SK-N-DZ (cell line): ENCODE measurements at places on chromosomes 1 and 21.

- DNase-seq: no peak
Observed at GRCh38 chr1:162832470-162832869, 28.5 kb downstream of the CCDC190 start.

GRCh38 chr1:24391882-24392603 is 21.5 kb downstream of the STPG1 start:
- peak; percentile 35 for DNase-seq

- no peak for DNase-seq
Observed at GRCh38 chr1:84972377-84972987, 24.4 kb downstream of the MCOLN2 start.

DNA sequence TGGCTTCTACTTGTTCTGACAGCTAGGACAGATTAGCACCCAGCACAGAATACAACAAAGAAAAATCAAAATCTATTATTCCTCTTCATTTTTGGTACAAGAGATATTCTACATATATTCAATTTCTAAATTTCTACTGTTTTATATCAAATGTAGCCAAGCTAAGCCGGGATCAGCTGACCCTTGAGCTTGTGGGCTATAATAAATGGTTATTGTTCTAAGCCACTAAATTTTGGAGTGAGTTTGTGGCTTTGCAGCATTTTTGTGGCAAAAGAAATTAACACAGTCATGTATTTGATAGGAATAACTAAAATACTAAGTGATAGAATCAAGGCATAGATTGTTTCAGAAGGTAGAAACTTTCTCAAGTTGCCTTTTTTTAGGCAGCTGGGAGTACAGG is 50.7 kb downstream of the APP start:
- no peak for DNase-seq

DNA sequence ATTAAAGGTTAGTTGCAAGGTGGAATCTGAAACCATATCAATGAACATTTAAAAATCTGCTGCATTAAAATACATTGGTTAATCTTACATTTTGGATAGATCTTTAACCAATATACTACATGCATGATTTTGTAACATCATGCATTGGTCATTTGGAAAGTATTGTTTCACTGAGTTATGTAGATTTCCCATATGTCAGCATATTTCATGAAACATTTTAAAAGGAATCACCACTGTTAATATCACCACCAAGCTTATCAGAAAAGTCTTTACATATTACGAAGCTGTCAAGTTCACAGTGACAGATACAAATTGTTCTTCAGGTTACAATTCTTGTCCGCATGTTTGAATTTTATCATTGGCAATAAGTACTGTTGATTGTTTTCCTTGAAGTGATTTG is 89.9 kb upstream of the ADGRL2 start:
- DNase-seq: no peak

DNA sequence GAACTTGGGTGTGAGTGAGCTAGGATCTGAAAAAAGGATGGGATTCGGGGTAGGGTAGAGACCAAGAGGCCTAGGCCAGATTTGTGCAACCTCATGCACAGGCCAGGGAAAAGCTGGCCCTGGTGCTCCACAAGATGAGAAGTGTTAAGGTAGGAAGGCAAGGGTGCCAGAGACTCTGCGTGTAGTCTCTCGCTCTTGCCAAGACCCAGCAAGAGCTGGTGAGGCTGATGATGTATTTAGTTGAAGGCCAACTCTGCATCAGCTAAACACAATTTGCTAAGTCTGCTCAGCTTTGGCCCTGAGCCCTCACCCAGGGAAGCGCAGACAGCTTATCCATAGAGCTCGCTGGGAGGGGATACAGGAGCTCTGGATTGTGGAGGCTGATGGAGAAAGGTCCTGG is 26.6 kb upstream of the SOX13 start:
- DNase-seq: no peak

DNA sequence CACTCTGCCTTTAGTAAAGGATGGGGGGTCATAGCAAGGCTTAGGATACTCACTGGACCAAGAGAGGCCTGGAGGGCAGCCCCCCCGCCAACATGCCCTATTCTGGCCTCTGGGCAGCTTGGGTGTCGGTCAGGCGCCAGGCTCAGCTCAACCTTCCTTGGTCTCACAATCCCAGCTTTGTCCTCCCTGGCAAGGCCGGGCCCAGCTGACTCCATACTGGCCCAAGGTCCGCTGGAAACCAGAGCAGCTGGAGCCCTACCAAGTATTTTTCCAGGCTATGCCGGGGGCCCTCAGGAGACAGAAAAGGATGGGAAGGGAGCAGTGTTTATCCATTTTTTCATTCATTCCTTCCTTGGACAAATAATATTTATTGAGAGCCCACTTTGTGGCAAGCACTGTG is 6.2 kb downstream of the FBXO2 start:
- DNase-seq: no peak

- no peak for DNase-seq
Observed at GRCh38 chr1:21451981-21452411, 12.1 kb downstream of the NBPF3 start.

DNA sequence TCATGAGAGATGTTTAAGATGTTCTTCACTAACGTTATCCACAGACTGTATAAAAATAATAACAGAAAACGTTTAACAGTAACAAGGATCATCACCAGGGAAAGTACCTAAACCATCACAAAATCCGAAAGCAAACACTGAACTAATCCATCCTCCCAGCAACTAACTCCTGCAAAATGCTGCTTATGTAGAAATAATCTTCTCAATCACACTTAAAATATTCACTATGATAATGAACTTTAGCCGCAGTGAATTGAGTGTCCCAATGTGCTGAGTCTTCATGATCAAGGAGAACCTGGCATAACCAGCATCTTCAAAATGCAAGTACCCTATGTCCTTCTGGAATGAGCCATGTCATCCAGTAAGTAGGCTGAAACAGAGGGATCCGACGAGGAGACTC is 166.1 kb downstream of the LTN1 start:
- DNase-seq: no peak

DNA sequence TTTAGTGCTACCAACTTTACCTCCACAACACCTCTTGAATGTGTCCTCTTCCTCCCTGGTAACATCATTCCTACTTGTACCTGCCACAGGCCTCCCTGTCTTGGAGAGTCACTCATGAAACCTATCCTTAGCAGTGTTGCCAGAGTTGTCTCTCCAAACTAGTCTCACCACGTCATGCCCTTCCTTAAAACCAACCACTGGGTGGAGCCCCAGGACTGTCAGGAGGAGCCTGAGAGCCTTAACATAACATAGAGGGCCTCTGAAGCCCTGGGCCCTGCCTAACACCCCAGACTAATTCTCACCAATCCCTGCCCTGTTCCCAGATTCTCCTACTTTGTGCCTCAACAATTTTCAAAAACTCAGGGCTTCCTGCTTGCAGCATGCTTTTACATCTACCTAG is 65.3 kb downstream of the ZNF697 start:
- DNase-seq: peak; percentile 19

GRCh38 chr1:40985875-40986274 is 6.4 kb downstream of the CTPS1 start:
- DNase-seq: no peak

- no peak for DNase-seq
Observed at GRCh38 chr1:8193840-8194406, 124.0 kb upstream of the SLC45A1 start.

- no peak for DNase-seq
Observed at GRCh38 chr1:84988588-84988987, 8.3 kb downstream of the MCOLN2 start.

DNA sequence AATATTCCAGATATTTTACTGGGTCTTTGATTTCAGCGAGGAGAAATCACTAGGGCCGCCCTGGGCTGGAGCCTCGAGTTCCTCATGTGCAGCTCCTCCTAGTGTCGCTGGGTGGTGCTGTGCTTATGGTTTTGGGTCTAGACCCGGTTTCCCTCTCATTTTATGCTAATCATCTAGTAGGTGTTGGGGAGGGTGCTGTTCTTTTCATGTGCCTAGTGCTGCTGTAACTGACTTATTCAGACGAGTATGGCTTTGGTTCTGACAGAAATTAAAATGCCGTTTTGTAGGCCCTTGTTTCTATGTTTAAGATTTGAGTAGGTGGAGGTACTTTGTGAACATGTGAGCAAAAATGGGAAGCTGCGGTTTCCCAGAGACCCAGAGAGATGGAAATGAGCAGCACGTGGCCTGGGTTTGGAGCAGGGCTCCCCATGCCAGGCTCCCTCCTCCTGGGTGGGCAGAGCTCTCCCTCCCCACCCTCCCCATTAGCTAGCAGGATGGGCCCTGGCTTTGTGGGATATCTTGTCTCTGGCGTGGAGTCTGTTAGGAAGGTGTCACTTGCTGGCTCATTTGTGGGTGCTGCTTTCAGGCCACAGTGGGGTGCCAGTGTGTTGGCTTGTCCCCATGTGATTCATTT is 74.0 kb upstream of the GPR88 start:
- DNase-seq: peak; percentile 13

- DNase-seq: no peak
Observed at GRCh38 chr1:200653022-200653462, 16.7 kb downstream of the DDX59 start.

DNA sequence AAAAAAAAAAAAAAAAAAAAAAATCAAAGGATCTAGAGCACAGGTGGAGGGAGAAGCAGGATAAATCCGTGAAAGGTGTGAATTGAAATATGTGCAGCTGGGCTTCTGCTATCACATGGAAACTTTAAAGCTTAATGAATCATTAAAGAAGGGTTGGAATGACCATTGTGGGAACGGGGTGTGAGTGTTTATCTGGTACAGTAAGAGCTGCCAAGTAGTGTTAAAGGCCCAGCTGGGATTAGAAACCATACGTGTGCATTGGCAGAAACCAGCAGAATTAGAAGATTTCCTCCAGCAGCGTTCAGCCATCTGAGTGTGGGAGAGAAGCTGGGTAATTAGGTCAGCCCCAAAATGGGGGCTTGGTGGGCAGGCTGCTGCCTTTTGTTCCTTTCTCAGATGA is 13.5 kb downstream of the FALEC start:
- DNase-seq: no peak

DNA sequence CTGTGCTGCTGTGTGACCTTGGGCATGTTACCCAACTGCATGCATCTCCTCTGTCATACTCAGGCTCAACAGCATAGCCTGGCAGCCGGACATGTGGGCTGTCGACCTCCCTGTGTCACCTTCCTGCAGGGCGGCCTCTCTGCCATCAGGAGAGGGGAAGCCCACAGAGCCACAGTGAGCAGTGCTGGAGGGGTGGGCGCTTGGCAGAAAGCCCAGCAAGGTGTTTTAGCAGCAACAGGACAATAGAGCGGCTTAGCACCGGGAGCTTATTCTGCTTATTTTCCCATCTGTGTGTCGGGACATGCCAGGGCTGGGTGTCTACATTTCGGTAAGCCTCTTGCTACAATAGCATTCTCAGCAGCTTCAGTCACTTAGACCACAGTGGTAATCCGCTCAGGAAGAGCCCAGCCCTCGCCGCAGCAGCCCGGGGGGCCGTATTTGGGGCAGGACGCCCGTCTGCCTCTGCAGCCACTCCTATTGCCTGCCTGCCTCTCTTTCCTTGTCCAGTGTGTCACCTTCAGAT is 22.8 kb upstream of the CDK18 start:
- no peak for DNase-seq

DNA sequence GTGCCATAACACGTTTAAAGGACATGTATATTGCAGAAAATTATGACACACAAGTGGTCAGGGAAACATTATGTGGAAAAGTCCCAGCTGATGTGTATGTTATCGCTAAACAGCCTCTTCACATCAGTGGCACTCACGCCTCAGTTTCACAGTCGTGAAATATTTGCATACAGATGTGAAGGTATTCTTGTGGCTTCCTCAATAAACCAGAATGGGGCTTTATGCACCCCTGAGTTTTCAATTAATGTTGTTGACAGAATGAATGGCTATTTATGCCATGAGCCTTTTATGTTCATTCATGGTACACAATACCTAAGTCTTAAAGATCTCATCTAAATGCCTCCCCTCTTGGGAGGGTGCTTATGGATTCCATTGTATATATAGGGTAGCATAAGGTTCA is 202.1 kb upstream of the ADGRL2 start:
- DNase-seq: no peak

DNA sequence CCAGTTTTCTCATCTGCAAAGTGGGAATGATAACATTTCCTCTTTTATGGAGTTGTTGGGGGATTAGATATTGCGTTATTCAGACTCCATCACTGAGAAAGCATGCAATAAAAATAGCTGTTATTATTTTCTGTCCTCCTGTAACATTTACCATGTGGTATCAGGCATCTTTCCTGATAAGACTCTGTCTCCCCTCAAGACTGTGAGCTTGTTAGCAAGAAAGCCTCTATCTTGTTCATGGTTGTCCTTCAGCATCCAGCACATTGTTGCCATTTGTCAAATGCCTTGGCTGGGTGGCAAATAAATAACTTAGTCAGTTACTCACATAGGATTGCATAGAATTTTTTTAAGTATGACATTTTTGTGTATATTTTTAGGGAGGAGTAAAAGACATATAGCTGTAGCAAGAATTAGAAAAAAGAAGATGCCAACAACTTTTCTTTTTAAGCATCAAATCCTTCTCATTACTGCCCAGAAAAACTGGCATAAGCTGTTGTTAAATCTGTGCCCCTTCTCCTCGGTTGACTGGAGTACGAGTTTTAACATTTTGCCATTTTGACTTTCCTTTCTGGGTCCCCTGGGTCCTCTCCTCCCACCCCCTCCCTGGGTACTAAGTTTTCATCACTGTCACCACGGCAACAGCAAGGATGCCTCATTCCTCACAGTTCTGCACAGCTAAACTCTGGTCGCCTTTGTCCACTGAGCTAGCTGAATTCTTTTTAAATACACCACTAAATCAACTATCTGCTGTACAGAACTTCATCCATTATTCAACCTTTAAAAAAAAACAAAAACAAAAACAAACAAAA is 1.0 kb upstream of the JAM2 start:
- DNase-seq: no peak

DNA sequence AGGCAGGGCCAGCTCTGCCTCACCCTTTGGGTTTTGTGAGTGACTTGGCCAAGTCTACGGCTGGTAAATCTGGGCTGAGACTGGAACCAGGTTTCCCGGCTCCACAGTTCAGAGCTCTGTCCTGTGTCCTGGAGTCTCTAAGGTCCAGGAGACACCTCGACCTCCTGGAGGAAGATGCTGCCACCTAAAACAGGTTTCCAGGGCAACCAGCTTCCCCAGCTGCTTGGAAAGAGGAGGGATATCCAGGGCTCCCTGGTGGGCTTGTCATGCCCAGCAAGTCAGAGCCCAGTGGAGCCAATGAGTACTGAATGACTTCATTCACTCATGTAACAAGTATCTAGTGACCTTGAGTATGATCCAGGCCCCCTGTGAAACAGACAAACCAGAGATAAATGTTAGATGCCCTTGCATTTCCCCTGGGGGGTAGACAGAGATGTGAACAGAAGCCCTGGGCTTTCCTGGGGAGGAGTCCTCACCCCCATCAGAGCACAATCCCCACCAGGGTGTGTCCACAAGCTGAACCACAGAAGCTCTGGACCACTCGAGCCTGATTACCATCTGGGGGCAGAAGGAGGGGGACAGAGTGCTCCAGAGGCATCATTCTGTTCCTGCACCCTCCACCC is 181.2 kb upstream of the RAB4A start:
- DNase-seq: no peak
